ENCODE measurements at places on chromosomes 6 and 20.

DNA sequence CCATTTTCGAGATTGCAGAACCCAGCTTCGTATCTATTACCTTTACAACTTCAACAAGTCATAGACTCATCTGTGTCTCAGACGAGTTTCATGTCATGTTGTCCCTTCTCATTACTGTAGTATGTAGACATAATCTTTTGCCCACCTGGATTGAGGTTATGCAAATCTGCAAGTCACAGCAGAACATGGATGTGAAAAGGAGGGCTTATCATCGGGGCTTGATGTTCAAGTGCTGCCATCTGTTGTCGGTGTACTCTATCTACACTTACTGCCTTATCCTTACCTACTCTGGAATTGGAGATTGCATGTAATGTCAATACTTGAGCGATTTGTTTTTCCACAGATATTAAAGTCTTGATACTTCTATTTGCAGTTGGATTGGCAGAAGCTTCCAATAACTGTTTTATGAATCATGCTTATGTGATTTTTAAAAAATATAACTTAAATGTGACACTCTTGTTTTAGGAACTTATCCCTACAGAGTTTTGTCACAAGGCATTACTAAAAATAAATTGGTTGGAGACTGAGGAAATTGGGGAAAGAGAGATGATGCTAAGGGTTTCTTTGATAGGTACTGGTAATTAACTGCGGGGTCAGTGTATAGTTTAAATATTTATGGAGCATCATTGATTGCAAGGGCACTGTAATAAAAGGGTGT lies 3.0 kb upstream of the GOPC start:
- peak; percentile 21 for DNase-seq

- DNase-seq, result no peak
Observed at GRCh38 chr6:139145661-139146060, 10.8 kb downstream of the HECA start.

DNA sequence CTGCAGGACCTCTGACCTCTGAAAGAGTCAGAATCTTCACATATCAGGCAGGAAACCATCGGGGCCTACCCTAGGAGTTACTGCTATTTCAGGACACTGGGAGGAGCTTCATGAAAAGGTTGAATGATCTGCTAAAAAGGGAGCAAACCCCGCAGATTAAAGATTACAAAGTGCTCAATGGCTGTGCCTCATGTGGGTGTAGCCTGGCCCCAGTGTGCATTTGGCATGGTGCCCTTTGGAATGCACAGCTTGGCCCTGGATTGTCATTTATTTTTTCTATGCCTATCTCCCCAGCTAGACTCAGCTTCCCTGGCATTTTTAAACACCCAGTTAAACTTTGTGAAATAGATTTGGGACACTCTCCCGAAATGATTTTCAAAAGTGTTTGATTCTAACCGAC lies 368.5 kb upstream of the SPTLC3 start:
- no peak for DNase-seq

GRCh38 chr6:3841711-3842565 lies 7.2 kb upstream of the FAM50B start:
- no peak for DNase-seq

GRCh38 chr6:4606016-4606415 lies 170.2 kb upstream of the CDYL start:
- no peak for DNase-seq

DNA sequence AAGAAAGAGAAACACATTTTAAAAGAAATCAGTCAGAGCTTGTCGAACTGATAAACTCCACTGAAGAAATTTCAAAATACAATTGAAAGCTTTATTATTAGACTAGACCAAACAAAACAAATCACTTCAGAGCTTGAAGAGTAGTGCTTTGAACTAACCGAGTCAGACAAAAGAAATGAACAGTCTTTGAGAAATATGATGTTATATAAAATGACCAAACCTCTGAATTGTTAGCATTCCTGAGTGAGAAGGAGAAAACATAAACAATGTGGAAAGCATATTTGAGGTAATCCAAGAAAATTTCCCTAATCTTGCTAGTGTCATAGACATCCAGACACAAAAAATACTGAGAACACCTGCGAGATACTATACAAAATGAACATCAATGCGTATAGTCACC lies 13.2 kb upstream of the CST4 start:
- no peak for DNase-seq

DNA sequence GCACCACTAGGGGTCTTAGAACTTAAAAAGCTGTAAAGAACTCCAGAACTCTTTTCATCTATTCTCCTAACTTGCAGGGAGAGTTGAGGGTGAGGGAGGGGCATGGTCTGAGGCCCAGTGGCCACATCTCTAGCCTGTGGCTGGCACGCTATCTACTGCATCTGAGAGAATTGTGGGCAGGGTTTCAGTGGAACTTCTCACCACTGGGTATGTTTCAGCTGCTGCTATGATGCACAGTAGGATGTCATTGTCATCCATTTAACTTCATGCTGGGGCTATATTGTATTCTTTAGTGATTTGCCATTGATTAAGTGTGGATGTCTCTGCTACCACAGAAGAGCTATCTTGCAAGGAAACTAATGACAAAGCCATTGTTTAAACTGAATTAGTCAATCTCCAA lies 4.5 kb downstream of the TMEM14A start:
- no peak for DNase-seq

GRCh38 chr6:52741872-52742271 lies 21.4 kb downstream of the GSTA2 start:
- DNase-seq, result no peak

DNA sequence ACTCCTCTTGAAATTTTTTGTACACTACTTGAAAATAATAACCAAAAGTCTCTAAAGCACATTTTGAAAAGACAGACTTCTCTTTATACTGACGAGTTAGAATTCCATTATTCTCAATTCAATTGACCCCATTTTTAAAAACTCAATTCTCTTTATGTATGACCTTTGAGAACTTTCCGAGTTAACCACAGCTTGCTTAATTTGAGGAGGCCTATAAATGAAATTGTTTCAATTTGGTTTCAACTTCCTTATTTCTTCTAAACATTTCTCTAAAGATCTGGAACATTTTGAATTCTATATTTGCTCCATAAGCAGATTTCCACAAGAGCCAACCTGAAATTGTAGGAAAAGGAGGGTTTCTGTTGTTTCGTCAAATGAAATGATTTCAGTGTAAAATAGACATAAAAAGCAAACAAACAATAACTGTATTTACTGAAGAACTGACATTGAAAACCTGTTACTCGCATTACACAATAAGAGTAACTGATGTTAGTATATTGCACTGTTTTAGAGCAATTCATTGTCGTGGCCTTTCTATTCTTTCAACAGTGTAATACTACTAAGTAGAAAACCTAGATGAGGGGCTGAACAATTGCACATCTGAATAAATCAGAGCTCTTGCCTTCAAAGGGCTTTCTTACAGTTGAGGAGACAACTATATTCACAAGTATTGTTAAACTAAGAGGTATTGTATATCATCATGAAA lies 223.6 kb downstream of the HIVEP2 start:
- DNase-seq, result no peak

DNA sequence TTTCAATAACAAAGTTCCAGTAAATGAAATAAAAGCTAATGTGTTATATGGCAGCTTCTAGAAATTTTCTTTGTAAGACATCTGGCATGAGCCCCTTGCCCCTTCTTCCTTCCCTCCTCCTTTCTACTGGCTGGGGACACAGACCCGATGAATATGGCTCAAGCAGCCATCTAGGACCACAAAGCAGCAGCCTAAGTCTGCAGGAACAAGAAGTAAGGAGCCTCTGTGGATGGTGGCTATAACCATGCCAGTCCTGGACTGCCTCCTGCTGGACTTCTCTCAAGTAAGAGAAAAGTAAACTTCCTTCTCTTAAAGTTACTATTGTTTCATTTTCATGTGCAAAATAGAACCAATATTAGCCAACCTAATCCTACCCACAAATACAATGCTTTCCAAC lies 114.9 kb upstream of the DST start:
- DNase-seq, result no peak

- no peak for DNase-seq
Observed at GRCh38 chr20:45223136-45223535, 2.0 kb downstream of the SEMG2 start.

GRCh38 chr6:1869308-1869707 lies 259.6 kb downstream of the FOXC1 start:
- no peak for DNase-seq

DNA sequence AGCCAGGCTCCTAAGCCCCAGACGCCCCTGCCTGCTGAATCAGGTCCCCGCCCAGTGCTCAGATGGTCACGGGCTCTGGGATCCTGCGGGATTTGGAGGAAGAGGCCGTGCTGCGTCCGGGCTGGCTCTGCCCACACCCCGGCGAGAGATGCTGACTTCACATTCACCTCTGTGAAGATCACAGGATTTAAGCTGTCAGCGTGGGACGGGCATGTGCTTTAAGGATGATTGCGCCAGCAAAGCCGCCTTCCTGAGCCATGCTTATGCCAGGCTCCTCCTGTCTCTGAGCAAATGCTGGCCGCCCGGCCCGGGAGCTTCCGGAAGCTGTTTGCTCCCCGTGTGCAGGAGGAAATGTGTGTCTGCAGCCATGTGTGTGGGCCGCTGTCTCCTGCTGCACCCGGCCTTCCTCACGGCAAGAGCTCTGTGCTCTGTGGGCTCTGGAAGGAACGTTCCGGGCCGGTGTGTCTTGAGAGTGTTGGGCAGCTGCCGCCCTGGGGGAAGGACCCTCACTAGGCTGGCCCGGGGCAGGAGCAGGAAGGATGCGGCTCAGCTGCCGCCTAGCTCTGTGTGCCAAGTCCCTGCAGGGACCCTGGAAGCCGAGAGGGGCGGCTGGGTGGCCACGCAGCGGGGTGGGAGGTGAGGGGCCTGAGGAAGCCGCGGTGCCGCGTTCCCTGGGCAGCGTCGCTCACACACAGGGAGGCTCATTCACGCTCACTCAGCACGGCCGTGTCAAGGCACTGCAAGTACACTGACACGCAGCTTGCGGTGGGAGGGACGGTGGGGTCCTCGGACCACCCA lies 19.0 kb upstream of the BHLHE23 start:
- no peak for DNase-seq

GRCh38 chr6:155319902-155320301 lies 5.6 kb upstream of the TFB1M start:
- DNase-seq, result no peak

GRCh38 chr6:31815025-31815838 lies at the start of the genes HSPA1A and HSPA1L:
TSS of gene HSPA1A (plus strand) at chr6:31815543. CDS start at chr6:31815757, 214 bp downstream.
TSS of gene HSPA1L (minus strand) at chr6:31815283. CDS start at chr6:31811972, 3,311 bp downstream.
- DNase-seq, result no peak

GRCh38 chr6:136790411-136791295 lies 1.6 kb downstream of the MAP3K5 start:
- DNase-seq, result no peak

DNA sequence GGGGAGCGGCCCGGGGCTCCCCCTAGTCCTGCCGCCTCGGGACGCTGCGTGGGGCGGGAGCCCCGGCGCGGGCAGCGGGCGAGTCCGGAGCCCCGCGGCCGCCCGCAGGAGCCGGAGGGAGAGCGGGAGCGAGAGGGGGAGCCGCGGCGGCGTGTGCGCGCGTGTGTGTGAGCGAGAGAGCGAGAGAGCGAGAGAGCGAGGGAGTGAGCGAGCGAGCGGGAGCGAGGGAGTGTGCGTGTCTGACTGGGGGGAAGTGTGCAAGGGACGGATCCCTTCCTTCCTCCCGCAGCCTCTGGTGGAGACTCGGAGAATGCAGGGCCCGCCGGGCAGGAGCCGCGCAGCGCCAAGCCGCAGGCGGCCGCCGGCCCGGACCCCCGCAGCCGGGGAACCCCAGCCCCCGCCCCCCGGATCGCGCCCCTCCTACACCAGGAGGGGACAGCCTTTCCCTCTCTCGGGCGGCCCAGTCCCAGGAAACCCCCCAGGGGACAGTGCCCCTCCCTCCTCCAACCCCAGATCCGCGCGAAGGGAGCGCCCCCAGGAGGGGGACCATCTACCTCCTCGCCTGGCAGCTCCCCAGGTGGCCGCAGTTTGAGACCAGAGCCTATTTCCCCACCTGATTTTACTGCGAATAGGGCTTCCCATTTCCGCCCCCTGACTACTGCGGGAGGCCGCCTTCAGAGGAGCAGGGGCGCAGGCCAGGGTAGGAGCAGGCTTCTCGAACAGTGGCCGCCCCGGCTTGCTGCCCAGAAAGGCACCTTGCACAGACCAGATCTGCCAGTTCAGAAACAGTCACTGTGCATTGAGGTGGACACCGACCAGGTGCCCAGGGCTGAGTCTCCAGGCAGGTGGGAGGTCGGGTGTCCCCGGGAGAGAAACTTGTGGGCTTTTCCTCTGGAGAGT lies at the start of gene CDH22:
Gene CDH22 (minus strand): TSS at position 241 of the 900 bp plus-strand sequence. CDS start 57,204 bp downstream, outside the sequence.
- DNase-seq, result peak; percentile 73

DNA sequence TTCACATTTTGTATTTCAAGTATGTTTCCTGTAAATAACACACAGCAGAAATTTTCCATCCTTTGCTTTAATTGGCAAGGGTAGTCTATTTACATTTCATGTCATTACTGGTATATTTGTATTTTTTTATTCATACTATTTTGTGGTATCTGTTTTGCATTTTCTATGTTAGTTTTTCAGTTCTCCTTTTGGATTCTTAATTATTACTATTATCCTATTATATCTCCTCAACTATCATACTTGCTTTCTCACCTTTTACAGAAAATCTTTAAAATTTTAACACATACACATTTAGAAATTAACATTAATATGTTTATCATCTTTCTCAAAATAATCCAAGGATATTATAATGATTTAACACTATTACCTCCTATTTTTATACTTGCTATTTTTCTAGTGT lies 918.3 kb upstream of the MAP3K7 start:
- DNase-seq, result no peak

DNA sequence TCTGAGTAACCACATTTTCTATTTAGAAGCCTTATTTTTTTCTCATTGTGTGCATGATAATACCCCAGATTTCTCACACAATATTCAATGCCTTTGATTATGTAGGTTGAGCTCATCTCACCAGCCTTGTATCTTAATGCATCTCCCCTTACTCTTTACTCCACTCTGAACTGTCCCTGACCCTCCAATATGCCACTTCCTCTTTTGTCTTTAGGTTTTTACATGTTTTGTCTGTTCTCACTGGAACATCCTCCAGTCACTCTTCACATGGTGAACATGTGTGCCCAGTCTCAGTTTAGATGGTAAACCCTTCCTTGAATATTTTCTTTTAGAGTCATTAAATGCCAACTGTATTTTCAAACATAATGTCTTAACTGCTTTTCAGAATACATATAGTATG lies 392.9 kb upstream of the IMPG1 start:
- no peak for DNase-seq

DNA sequence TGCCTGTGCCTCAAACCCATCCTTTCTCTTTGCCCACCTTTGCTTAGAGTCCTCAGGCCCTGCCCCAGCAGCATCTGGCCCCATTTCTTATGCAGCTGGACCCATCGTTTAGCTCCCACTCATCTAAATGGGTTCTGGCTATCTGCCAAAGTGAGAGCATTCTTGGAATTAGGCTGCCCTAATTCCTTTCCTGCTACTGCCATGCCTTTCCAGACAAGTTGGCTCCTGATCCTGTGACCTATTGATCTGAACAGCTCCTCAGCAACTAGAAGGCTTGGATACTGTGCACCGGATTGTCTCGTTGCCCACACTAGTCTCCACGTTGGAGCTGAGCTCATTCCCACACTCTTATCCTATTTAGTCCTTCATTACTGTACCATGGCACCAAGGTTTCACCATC lies 22.9 kb downstream of the DZANK1 start:
- no peak for DNase-seq

Measured in D721Med (cell line).